Esophagus muscularis mucosa (tissue), 4 donors: ENCODE measurements at places on chromosomes 7 and 10. TPM values are rescaled to one million over a fixed set of nuclear protein-coding genes. Genes with fewer than 3 reads are reported as not detected.

DNA sequence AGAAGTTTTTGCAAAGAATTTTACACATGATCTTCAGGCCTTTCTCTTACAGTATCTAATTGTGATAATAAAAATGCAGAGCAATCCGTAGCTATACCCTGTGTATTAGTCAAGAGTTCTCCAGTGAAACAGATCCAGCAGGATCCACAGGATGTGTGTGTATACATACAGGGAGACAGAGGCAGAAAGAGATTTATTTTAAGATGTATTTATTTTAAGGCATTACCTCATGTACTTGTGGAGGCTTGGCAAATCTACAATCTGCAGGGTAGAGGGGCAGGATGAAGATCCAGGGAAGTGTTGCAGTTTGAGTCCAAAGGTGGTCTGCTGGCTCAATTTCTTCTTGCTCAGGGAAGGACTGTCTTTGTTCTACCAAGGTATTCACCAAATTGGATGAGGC is 41.7 kb downstream of the ARHGAP12 start:
- no peak for DNase-seq

GRCh38 chr7:134954197-134955082 is 31.9 kb upstream of the AGBL3 start:
- no peak for DNase-seq

- DNase-seq = no peak
Observed at GRCh38 chr7:117827862-117828261, 45.4 kb downstream of the CTTNBP2 start.

EIF4H gene
- total RNA-seq = 212 TPM

FKBP9 gene
- total RNA-seq = 123 TPM
